ENCODE measurements at places on chromosomes 5 and 9.

GRCh38 chr5:151924564-151925301 lies at the start of gene GLRA1:
Gene GLRA1 (minus strand): TSS chr5:151924851. CDS start chr5:151924549, 302 bp downstream.
- no peak for DNase-seq

DNA sequence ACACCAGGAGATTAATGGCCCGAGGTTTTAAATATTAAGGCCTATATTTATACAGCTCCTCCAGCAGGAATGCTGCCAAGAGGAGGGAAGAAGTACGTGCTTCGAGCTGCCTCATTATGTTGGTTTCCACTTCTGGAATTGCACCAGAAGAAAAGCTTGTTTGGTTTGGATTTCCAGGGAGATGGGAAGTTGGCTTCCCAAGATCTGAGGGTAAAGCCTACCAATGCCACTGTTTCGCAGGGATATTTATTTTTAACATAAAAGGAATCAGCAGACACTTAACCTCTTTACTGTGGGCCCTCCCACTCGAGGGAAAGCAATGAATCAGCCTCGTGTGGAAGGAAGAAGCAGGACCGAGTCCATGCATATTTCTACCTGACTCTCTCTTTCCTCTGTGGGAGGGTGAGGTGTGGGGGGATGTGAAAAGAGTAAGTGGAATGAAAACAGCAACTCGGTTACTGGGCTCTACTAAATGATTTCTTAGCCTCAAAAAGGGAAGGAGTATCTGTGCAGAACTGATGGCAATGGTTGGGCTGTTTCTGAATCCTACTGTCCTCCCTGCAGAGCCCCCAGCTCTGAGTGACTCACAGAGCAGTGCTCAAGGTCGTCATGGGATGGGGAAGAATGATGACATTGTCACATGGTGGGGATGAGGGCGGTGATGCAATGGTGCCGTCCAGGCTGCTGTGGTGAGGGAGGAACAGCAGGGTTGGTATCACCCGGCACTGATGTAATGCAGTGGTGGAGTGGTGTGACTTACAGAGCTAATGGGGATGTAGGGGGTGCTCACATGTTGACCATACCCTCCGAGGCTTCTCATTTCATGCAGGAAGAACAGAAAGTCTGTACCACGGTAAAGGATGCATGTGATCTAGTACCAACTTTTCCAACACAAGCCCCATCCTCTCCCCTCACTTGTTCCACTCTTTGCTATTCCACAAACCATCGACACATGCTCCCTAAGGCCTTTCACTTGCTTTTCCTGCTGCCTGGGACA lies 215.0 kb upstream of the PANK3 start:
- DNase-seq = peak; percentile 60

- no peak for DNase-seq
Measured at GRCh38 chr9:111023128-111023527, 15.1 kb downstream of the LPAR1 start.

DNA sequence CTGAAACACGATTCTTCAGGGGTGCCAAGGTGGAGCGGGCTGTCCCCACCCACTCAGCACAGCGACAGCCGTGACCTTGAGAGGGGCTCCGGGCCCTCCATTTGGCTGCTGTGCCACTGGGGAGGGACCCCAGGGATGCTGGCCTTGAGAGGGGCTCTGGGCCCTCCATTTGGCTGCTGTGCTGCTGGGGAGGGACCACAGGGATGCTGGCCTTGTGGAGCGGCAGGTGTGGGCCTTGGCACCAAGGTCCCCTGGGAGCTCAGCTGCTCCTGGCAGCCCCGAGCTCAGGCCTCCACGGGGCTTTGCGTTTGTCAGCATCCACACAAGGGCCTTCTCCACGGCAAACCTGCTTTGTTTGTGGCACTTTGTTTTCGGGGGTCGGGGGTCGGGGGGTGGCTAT lies 137.6 kb upstream of the LPCAT1 start:
- DNase-seq = no peak

- DNase-seq = no peak
Measured at GRCh38 chr5:80915716-80916115, 44.4 kb upstream of the RASGRF2 start.

DNA sequence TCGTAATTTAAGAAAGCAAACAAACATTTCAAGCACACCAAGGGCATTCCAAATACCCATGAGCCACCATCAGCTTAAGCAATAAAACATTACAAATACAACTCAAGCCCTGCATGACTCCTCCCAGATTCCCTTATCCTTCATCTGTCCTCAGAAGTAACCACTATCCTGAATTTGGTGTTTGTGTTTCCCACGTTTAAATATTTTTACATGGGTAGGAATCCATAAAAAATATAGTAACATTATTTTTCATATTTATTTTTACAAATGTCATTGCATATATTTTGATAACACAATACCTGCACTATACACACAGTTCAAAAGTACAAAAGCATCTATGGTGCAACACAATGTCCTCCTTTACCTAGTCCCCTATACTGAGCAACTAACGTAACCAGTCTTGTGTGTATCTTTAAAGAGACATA lies 6.4 kb downstream of the PRKAA1 start:
- DNase-seq = no peak

DNA sequence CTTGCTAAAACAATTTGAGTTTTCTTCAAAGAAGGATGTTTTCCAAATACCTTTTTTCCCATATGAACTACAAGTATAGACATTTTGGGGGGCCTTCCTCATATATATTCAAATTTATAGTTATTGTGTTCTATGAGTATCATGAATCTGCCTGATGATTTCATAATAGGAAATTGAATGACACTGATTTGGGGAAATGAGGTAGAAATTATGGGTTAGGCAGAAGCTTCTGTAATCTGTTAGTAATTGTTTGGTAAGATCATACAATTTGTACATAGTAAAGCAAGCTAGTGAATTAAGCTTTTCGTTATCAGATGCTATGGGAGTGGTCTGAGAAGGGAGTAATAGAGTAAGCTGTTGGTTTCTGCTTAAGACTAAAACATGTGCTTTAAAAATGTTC lies 98.0 kb downstream of the TRIO start:
- DNase-seq = no peak

GRCh38 chr9:115992834-115993233 lies 160.8 kb upstream of the PAPPA start:
- no peak for DNase-seq

- peak; percentile 24 for DNase-seq
Measured at GRCh38 chr9:89661956-89662717, 57.3 kb downstream of the GADD45G start.

DNA sequence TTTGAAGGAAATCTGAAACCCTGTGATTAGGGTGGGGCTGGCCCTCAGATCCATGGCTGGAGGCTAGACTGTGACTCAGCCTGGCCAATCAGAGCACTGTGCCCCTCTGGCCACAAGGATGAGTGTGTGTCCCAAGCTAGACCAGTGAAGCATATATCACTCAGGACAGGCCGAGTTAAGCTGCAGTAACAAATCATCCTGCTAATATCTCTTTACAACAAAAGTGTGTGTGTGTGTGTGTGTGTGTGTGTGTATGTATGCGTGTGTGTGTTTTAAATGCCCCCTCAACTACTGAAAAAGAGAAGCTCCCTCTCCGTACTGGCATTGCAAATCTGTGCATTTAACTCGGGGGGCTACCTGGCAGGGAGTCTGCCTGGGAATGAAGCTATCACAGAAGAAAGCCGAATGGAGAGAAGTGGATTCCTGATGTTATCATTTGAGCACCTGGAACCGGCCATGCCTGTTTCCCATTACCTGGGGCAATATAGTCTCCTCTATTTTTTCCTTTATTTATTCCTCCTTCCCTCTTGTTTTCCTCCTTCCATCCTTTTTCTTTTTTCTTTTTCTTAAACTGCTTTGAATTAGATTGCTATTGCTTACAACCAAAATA lies 25.6 kb downstream of the STC2 start:
- no peak for DNase-seq

DNA sequence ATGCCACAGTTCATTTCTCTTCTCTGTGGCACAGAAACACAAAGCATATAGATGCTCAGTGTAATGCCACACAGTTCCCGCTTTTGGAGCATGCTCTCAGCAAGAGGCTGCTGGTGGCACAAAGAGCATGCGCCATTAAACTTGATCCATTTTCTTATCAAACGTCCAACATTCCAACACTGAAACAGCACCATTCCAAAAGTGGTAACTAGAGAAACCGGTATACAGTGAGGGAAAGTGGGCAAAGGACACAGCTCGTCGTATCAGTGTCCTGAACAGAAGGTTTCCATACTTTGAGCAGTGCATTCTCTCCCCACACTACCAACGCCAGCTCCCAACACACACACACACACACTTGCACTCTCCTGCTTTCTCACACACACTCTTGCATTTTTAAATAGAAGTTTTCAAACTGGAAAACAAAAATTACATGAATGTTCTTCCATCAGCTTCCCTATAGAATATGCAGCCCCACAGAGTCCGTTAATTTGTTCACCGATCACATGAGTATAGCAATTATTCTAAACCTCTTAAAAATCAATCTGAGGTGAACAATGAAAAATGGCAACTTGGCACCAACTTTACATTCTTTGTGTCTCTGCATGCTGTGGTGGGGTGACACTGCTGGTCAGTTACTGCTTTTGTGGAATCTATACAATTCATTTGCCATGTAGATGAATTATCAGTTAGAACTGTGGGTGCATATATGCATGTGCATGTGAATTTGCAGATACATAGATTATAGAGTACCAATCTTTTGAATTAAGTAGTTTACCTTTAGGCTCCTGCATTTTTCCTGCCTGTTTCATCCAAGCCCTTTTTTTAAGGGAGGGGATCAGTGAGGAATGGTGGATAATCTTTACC lies 5.7 kb downstream of the NFIB start:
- no peak for DNase-seq

GRCh38 chr5:25027526-25027925 lies 382.7 kb upstream of the CDH10 start:
- no peak for DNase-seq

GRCh38 chr5:6748142-6748541 lies 34.9 kb downstream of the TENT4A start:
- DNase-seq = no peak

- DNase-seq = no peak
Measured at GRCh38 chr9:82498541-82499317, 510.2 kb downstream of the SPATA31D1 start.

DNA sequence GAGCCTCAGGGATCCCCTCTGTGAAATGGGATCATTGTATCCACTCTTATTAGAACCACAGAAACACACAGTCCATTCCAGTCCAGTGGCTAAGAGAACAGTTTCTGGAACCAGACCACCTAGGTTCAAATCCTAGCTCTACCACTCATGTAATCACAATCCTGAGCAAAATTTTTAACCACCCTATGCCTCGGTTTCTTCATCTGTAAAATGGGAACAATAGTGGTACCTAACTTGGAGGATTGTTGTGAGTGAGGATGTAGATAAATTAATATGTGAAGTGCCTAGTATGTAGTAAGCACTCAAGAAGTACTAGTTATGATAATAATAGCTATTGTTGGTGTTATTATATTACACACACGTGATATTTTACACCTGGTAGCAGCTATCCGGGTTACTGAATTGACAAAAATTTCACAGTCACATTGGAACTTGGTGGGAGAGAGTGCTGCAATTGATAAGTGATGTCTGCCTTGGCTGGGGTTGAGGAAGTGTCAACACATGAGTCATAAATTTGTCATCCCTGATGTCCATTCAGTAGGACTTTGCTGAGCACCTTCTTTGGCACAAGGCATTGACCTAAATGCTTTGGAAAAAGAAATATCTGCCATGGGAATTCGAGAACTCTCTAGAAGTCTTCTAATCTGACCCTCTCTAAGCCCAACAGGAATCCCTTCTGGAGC lies 68.4 kb downstream of the COL27A1 start:
- no peak for DNase-seq

GRCh38 chr5:54186912-54187445 lies 123.4 kb downstream of the ARL15 start:
- no peak for DNase-seq

DNA sequence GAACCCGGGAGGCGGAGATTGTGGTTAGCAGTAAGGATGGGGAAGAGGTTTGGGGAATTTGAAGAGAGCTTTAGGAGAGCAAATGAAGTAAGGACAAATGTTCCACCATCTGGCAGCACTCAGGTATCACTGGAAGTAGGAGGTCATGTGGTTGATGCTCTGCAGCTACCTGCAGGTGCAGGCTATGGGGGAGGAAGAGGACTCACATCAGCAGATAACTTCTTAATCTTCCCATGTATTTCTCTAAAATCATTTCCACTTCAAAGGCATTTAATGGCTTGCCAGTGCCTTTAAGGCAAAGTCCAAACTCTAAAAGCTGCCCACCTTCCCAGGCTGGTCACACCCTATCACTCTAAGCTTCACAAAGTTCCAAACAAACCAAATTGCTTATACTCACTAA lies 8.1 kb upstream of the HAVCR1 start:
- no peak for DNase-seq

DNA sequence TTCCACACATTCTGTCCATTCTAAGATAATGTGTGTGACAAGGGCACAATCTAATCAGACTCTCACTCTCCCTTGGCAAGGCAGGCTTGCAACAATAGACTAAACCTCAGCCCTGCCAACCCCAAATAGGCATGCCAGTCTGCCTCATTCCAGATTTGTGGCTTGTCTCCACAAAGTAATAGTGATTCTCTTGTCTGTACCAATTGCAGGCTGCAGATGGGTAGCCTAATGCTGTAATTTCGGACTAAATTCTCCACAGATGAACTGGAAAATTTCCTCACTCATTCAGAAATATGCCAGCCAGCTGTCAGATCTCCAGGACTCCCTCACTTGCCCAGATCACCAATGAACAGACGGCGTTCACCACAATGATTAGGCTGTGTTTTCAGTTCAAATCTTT lies 413.6 kb downstream of the ELAVL2 start:
- DNase-seq = no peak

DNA sequence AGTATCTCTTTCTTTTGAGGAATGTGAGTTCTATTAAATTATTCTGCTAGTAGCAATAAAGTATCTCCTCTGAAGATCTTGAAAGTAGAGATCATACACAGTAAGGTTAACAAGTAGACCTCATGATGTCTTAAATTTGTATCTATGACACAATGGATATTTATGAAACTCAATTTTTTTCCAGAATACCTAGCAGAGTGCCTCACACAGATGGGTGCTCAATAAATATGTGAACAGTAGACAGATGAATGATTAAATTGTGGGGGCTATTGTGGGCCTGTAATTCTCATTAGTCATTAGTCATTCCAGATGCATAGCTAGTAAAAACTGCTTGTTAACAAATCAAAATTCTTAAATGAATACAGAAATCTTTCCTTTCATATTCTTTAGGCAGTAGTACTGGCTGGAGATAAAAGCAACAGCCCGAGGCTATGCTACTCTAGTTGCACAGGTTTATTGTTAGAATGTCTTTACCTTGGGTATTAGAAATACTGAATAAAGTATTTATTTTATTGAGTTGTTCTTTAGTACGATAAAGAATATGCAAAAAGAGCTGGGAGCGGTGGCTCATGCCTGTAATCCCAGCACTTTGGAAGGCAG lies 22.0 kb downstream of the CHD1 start:
- no peak for DNase-seq

GRCh38 chr9:123615381-123615780 lies 259.4 kb downstream of the CRB2 start:
- no peak for DNase-seq

- no peak for DNase-seq
Measured at GRCh38 chr5:64213011-64213410, 47.4 kb downstream of the RNF180 start.
